ENCODE measurements at places on chromosomes 1 and 21.

DNA sequence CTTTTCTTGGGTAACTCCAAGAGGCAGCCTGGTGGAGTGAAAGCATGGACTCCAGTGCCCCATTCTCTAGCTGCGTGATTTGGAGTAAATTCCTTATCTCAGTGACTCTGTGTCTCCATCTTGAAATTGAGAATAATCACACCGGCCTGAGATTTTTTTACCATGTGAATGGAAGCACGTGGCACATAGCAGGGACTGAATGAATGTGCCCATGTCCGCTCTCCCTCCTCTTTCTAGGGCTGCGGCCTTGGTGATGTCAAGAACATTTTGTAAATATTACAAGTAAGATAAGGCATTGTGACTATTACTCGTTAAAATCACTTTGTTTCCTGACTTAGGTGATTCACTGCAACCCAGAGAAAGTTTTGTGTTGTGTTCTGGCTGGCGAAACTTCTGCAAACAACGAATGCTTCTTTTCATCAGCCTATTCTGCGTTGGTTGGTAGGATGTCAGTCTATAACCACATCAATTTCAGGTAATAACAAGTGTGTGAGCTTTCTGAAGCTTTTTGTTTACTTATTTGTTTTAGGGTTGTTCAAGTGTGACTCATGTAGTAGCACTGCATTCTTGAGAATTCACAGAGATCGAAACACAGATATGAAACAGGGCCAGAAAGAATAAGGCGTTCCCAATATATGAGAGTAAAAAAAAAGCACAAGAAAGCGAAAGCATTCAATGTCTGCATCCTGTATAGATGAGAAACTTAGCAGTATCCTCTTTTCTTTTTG, 135.7 kb upstream of the SLC45A1 start:
- no peak for DNase-seq

- no peak for DNase-seq
Measured at GRCh38 chr21:30194701-30195299, 21.1 kb downstream of the CLDN8 start.

GRCh38 chr1:118773656-118774055, 214.5 kb downstream of the TBX15 start:
- no peak for DNase-seq

- no peak for DNase-seq
Measured at GRCh38 chr1:48291421-48291820, 68.9 kb downstream of the SLC5A9 start.

- DNase-seq, result no peak
Measured at GRCh38 chr1:8359617-8360481, 41.9 kb downstream of the SLC45A1 start.

DNA sequence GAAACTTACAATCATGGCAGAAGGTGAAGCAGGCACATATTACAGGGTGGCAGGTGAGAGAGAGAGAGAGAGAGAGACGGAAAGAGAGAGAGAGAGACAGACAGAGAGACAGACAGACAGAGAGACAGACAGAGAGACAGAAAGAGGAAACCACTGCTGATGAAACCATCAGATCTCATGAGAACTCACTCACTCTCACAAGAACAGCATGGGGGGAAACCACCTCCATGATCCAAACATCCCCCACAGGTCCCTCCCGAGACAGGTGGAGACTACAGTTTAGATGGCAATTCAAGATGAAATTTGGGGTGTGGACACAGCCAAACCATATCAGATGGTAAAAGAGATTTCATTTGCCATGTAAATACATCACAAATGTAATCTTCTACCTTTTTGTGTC, 708.1 kb downstream of the MRPL39 start:
- DNase-seq, result no peak

GRCh38 chr1:101567582-101568189, 330.9 kb downstream of the S1PR1 start:
- DNase-seq, result no peak

- no peak for DNase-seq
Measured at GRCh38 chr1:160681066-160681890, 30.3 kb downstream of the CD48 start.

- no peak for DNase-seq
Measured at GRCh38 chr1:185560760-185561159, 173.4 kb upstream of the HMCN1 start.

- no peak for DNase-seq
Measured at GRCh38 chr21:43805275-43805800, 16.0 kb downstream of the RRP1 start.

DNA sequence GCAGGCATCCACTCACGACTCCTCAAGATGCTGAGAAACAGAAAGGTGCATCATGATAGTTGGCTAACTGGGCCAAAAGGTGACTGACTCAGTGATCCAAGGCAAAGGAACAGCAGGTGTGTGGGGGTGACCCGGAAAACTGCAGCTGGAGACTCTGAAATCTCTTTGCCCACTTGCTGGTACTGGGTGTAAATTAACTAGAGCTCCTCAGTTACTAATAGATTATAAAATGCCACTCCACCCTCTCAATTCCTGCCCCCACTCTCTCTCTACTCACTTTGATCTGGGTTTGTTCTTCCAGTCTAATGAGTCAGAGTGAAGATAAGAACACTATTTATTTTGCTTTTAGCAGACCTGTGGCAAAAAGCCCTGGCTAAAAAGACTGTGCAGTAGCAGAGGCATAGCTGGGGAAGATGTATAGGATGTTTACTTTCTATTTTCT, 7.2 kb upstream of the PIGC start:
- no peak for DNase-seq

GRCh38 chr1:12619792-12620487, 1.9 kb upstream of the DHRS3 start:
- DNase-seq, result peak; percentile 84

- no peak for DNase-seq
Measured at GRCh38 chr1:16181887-16182719, 26.2 kb upstream of the EPHA2 start.

DNA sequence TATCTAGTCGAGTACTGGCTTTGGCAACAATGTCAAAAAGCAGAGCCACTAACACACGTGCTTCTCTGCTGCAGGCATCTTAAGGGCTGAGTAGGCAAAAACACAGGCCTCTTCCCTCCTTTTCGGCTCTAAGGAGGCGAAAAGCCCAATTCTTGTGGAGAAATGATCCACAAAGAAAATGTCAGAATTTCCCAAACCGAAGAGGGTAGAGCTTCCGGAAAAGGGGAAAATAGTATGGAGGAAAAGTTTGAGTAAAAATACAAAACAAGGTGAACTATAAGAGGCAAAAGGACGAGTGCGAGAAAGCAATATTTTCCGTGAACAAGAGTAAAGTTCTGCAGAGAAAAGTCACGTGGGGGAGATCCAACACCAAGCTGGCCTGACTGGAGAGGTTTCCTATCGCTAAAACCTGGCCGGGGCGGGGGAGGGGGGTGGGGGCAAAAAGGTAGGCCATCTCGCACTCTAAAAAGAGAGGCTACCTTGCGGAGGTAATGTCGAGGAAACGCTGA, 551 bp downstream of the ZRANB2 start:
- no peak for DNase-seq

DNA sequence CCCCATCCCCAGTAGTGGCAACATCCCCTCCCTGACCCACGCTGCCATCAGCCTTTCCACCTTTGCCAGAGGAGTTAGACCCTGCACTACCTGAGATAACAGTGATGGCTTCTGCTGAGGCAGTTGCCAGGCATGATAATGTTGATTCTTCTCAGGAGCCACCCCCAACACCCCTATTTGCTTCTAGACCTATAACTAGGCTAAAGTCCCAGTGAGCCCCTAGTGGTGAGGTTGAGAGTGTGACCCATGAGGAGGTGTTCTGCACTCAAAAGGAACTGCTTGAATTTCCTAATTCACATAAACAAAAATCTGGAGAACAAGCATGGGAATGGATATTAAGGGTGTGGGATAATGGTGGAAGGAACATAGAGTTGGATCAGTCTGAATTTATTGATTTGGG, 159.6 kb upstream of the COL11A1 start:
- DNase-seq, result no peak

DNA sequence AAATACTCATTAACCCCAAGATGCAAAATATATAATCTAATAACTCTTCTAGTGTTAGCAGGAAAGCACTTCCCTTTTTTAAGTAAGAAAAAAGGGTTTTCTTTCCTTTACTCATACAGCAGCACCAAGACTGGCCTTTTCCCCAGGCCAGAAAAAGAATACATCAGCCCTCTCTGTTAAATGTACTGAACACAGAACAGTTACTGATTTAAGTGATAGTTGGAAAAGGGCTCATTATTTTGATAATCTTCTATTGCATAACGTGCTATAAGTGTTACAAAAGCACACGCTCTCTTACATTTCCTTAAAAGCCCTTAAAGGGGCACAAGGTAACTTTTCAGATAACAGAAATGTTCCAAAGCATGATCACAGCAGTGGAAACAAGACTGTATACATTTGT, 142.9 kb downstream of the TIAM1 start:
- DNase-seq, result no peak

DNA sequence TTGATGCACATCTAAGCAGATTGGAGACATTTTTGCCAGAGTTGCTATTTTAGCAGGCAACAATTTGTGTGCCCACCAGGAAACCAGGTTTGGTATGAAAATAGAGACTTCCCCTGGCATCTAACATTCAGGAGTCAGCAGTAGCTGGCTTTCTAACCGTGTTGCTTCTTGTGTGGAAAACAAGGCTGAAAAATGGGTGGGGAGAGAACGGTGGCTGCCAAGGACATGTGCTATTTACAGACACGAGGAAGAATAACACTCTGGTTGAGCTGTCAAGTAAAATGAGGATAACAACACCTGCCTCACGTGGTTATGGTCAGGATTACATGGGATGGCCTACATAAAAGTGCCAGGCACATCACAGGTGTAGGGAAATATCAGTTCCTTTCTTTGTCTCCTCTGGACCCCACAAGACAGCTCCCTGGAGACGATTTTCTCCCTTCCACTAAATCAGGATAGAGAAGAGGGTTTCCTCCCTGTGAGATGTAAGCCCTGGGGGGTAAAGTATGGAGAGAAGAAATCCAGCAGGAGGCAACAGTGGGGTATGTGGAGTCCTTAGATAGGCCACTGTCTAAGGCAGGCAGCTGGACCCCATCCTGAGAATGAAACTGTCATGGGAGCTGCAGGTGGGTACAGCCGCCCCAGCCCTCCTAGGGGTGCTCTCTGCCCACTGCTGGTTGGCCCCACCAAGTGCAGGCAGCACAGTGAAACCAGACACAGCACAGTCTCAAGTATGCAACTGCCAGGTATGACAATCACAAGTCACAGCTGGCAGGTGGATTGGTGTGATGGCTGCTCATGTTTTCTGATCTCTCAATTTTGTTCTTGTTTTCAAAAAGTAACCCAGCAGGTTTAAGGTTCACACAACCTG, 80.3 kb downstream of the TENT5C start:
- DNase-seq, result no peak

DNA sequence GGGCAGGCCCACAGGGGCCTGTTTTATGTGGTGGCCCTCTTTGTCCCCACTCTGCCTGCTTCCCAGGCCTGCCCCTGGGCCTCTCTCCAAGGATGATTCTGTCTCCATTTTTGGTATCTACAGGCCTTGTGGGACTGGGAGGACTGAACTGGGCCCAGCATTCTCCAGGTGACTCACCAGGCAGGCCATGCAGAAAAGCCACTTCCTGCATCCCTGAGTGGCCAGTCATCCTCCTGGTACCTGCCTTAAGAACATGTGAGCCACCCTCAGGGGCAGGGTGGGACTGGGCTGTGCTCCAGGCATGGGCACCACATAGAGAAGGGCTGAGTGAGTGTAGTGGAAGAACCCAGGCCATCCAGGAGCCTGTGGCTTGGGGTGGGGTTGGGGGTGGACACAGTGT, 20.0 kb upstream of the BCAR3 start:
- DNase-seq, result no peak

- no peak for DNase-seq
Measured at GRCh38 chr1:105359457-105359856, 1609.8 kb downstream of the AMY1C start.

- no peak for DNase-seq
Measured at GRCh38 chr21:17343055-17343454, 169.8 kb upstream of the CXADR start.

GRCh38 chr1:197218857-197219256, 49.2 kb upstream of the CRB1 start:
- no peak for DNase-seq

GRCh38 chr1:46948629-46949416, 7.5 kb upstream of the CYP4A11 start:
- DNase-seq, result no peak

GRCh38 chr1:180534214-180534613, 24.6 kb upstream of the OVAAL start:
- DNase-seq, result no peak

DNA sequence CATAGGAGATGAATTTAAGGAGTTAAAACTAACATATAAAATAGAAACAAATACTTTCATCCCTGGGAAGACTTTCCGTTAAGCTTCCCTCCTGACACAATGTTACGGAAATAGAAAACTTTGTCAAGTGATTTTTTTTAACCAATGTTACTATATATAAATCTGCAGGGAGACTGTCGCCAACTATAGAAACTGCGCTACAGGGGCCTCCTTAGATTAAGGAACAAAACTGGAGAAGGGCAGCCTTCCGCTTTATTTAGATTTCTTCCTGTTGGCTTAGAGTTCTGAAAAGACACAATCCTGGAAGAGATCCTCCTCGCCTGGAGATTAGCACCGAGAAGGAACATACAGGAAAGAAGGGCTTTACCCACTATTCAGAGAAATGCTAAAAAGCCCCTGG, 1.5 kb downstream of the MGST3 start:
- no peak for DNase-seq

DNA sequence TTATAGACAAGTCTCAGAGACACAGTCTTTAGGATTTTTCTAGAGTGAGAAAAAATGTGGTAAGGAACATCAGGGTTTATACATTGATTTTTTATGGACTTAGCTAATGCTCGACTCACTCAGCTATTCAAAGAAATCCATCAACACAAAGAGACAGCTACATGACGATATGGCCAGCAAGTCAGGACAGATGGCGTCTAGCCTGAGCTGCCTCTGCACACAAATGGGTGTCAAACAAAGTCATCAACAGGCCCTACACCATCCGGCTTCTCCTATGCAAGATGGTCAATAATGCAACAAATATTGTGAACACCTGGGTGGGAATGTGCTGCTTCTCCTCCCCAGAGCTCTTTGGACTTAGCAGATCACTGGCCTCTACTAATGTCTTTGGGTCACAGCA, 13.3 kb upstream of the ERICH3 start:
- DNase-seq, result no peak

- no peak for DNase-seq
Measured at GRCh38 chr1:229229137-229229720, 41.7 kb upstream of the RAB4A start.

- DNase-seq, result no peak
Measured at GRCh38 chr1:107536266-107536665, 395.4 kb downstream of the NTNG1 start.

Measured in NCI-H510A (cell line).